ENCODE measurements at places on chromosomes 12 and 14. TPM values are rescaled to one million over a fixed set of nuclear protein-coding genes. Genes with fewer than 3 reads are reported as not detected.
A peak's percentile ranks its signal among the peaks of the same experiment; 100 is the strongest.

- no peak overlapping the region for H3K4me3 ChIP-seq
- H3K27ac ChIP-seq = peak overlapping the region; percentile 45
- peak; percentile 47 for DNase-seq
- H3K36me3 ChIP-seq = no peaks in the 10 kb centered on the region
- peaks cover 1% of the 10 kb centered on the region for H3K27me3 ChIP-seq
Observed at GRCh38 chr12:126708492-126708896, 1558.5 kb upstream of the TMEM132C start.

DNA sequence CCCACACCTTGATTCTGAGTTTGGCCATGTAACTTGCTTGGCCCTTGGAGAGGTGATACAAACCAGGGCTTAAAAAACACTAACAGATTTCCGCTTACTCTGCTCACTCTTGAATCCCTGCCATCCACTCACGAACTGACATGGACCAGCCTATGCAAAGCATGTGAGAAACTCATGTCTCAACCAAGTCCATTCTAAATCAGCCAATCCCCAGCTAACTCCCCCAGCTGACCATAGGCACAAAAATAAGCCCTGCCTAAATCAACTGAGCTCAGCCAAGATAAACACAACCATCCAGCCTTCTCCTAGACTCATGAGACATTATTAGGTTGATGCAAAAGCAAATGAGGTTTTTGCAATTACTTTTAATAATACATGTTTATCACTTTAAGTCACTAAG lies 353.9 kb upstream of the TBX3 start:
- no peaks in the 10 kb centered on the region for H3K4me1 ChIP-seq
- H3K36me3 ChIP-seq = no peaks in the 10 kb centered on the region

DNA sequence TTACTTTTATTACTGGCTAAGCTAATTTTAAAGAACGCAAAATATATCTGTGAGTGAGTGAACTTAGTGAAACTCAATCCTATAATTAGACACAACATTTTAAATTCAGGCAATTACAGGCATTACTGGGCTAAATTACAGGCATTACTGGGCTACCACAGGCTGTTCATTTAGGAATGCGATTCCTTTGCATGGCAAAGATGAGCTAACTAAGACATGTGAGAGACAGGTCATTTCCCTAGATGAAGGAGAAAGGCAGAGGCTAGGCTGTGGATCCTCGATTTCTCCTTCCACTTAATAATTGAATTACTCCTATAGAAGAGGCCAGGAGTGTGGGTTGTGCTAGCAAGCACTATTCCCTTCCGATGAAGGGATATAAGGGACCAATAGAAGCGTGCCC lies 429.4 kb upstream of the LMO3 start:
- no peaks in the 10 kb centered on the region for H3K36me3 ChIP-seq
- H3K4me1 ChIP-seq = no peaks in the 10 kb centered on the region
- H3K4me3 ChIP-seq = no peak overlapping the region
- H3K27me3 ChIP-seq = no peaks in the 10 kb centered on the region
- no peak overlapping the region for H3K27ac ChIP-seq

The TMEM119 gene
- 0.10 TPM for total RNA-seq

The NTF3 gene
- total RNA-seq = not detected

GRCh38 chr12:115574826-115575225 lies 702.7 kb downstream of the MED13L start:
- no peak overlapping the region for H3K27ac ChIP-seq
- DNase-seq = no peak
- H3K4me3 ChIP-seq = no peak overlapping the region
- H3K36me3 ChIP-seq = no peaks in the 10 kb centered on the region

DNA sequence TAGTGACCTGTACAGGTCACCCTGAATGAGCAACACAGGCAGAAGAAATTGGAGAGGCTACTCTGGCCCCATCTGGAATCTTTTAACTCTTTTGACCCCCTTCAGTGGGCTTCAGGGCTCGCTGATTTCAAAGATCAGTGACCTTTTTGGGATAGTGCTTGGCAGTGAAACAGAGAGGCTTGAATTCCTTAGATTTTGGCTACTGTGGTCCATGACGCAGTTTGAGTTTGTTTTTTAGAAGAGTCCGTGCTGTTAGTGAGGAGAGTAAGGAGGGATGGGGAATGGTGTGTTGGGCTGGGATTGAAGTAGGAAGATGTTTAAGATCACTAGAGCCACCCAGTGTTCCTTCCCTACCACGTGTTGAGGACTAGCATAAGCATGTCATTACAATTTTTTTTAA lies 16.5 kb downstream of the TMEM30B start:
- H3K4me3 ChIP-seq = no peak overlapping the region
- DNase-seq = no peak
- peaks cover 16% of the 10 kb centered on the region for H3K27me3 ChIP-seq
- H3K27ac ChIP-seq = no peak overlapping the region
- H3K36me3 ChIP-seq = no peaks in the 10 kb centered on the region

DNA sequence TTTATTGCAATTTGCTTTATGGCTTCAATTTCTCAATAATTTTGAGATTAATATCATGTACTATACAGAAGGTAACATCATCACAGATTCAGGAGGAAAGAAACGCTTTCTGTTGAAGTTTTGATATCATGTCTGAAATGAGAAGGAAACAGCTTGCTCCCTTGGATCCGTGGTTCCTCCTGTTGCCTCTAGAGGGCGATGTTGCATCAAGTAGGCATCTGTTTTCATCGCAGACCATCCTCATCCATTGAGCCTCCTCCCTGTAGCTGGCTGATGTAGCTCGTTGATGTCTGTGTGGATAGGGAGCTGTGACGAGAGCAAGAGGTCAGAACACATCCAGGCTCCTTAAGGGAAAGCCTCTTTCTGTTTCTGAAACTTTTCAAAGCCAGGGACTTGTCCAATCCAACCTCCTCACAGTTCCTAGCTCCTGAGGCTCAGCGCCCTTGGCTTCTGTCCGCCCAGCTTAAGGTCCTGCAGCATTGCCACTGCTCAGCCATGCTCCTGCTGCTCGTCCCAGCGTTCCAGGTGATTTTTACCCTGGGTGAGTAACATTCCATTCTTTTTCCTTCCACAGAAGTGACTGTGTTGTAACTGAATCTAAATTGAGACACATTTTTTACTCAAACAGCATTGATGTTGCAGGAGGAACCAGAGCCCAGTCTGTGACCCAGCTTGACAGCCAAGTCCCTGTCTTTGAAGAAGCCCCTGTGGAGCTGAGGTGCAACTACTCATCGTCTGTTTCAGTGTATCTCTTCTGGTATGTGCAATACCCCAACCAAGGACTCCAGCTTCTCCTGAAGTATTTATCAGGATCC lies 304.8 kb upstream of the OR4E1 start:
- peak overlapping the region; percentile 77 for H3K27ac ChIP-seq
- peak; percentile 74 for DNase-seq
- no peaks in the 10 kb centered on the region for H3K36me3 ChIP-seq
- peaks cover 3% of the 10 kb centered on the region for H3K27me3 ChIP-seq
- peaks cover 12% of the 10 kb centered on the region for H3K4me1 ChIP-seq
